ENCODE measurements at places on chromosomes 13 and 19.

GRCh38 chr19:4571305-4571917 lies 11.9 kb upstream of the SEMA6B start:
- DNase-seq: no peak

DNA sequence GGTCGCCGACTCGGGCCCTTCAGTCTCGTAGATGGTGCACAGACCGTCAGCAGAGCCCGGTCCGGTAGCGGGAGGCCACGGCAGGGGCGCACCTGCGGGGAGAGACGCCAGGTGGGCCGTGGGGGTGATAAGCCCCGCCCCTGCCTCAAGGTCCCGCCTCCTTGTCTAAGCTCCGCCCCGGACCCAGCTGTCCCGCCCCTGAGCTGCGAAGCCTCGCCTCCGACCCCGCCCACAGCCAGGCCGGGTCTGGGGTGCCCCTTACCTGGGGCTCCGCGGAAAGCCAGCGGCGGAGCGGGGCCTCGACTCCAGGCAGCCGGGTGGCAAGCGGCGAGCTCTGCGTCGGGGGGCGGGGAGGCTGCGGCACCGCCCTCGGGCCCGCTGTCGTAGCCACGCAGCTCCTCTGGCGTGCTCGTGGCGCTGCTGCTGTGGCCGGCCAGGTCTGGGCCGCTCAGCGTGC lies 4.7 kb downstream of the PRR36 start:
- peak; percentile 49 for DNase-seq

DNA sequence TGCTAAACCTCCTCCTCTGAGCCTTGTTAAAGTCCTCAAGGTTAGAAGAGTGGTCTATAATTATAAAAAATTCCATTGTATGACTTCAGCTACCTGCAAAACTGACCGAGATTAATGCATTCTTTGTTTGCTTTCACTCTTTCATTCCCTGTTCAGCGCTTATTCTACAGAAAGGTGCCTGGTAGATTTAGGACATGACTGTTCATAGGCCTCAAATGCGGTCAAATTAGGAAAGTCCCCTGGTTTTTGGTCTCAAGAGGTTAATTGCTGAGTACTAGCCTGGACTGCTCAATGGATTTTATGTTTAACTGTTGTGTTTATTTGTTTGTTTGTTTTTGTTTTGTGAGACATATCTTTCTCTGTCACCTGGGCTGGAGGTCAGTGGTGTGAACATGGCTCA lies 35.4 kb downstream of the KL start:
- DNase-seq: no peak

DNA sequence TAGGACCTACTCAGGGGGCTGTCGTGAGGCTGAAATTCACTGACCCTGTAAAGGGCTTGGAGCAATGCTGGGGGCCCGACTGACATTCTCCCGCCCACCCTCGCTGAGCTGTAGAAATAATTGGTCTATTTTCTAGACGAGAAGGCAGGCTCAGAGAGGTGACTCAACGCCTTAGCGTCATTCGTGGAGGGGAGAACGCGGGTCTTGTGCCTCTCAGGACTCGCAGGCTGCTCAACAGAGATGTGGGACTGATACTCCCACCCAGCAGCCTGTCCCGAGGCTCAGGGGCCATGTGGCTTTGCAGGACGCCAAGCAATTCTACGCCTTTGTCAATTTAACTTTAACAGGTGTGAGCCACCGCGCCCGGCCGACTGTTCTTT lies 23.6 kb upstream of the ASPDH start:
- no peak for DNase-seq

- no peak for DNase-seq
Observed at GRCh38 chr13:67123165-67123564, 107.0 kb downstream of the PCDH9 start.

- peak; percentile 7 for DNase-seq
Observed at GRCh38 chr19:50567882-50568727, at the start of gene LRRC4B. LRRC4B (minus strand) TSS chr19:50568435; CDS start chr19:50548838, 19,597 bp downstream.

GRCh38 chr13:25691654-25692053 lies 319.9 kb downstream of the ATP8A2 start:
- DNase-seq: no peak

GRCh38 chr13:109642358-109642757 lies 144.0 kb downstream of the IRS2 start:
- DNase-seq: no peak

DNA sequence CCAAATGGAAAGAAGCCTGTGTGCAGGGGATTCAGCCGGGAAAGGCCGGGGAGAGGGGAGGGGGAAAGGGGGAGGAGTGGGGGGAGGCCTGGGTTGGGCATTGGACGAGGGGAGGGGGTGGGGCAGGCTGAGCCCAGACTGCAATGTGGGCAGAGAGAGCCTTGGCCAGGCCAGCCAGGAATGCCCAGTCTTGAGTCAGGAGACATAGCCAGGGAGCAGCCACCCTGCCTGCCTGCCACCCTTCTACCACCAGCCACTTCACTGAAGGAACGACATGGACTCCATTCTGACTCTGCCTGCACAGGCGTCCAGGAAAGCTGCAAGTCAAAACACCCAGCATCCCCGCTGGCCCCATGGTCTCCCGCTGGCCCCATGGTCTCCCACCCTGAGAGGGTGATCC lies 498 bp downstream of the PROZ start:
- DNase-seq: no peak

GRCh38 chr13:48411147-48411794 lies 1.6 kb downstream of the LPAR6 start:
- no peak for DNase-seq

- DNase-seq: no peak
Observed at GRCh38 chr19:44729516-44730033, 18.9 kb upstream of the BCL3 start.

DNA sequence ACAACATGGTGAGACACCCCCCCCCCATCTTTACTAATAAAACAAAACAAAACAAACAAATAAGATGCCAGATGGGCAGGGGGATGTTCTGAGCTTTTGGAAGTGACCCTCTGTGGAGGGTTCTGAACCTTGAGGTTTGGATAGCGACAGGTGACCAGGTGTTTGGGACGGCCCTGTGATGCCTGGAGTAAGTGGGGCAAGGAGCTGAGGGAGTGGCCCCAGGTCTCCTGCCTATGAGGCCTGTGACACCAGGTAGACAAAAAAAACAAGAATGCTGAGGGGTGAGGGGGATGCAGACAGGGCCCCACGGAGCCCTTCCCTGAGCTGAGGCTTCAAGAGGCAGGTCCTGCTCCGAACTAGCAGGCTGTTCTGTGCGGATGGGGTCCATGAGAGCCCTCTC lies 9.2 kb downstream of the ADGRE2 start:
- no peak for DNase-seq

DNA sequence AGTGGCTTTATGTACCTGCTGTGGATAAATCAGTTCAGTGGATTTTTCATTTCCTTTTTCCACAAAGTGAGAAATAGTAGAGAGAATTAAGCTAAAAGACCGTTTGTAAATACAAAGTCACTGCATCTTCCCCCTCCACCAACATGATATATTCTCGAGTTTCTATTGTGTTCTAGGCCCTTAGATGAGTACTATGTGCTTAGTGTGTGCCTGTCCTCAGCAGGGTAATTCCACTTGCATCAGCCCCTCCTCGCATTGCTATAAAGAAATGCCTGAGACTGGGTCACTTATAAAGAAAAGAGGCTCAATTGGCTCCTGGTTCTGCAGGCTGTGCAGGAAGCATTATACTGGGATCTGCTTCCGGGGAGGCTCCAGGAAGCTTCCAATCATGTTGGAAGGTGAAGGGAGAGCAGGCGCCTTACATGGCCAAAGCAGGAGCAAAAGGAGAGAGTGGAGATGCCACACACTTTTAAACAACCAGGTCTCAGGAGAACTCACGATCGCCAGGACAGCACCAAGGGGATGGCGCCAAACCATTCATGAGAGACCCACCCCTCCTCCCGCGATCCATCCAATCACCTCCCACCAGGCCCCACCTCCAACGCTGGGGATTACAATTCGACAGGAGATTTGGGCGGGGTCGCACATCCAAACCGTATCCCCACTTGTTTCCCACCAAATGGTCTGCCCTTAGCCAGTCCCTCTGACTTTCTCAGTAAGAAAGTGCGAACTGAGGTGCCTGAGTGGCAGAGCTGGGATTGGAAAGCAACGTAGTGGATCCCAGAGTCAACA lies 102.3 kb upstream of the ABCC4 start:
- DNase-seq: no peak

DNA sequence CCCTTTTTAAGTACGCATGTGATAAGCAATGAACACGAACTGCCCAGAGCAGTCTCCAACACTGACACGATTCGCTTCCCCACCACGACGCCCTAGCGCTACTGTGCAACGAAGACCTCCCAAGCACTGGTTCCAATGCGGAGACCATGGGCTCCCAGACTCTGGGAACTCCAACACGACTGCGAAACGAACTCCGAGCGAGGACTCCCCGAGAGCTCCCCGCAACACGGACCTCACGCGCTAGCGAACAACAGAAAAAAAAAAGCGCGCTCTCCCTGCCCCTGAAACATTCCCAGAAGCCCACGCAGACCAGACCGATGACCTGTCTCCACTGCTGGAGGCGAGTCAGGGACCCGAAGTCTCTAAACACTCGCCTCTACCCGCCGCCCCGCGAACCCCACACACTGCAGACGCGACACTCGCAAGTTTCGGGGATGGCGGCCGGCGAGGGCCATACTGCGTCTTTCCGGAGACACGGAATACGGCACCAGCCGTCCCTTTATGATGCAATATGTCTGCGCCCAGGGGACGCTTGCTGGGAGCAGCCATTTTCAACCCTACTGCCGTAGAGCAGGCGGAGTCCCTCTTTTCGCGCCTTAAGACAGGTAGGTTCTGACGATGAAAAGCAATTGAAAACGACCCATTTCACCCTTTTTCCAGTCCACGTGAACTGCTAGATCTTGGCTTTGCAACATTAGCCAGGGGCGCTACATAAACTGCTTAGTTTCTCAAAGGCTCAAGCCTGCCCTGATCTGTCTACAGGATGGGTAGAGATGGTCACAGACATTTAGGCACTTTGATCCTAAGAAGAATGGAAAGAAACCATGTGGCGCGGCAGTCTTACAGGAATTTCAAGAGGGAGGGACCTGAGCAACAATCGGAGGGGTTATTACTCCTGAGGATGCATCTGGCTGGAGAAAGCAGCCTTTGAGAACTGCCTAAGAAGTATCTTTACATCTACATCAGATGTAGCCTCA lies at the start of gene ZNF577:
TSS of gene ZNF577 (minus strand) at position 430 of the 977 bp plus-strand sequence. CDS start 7,569 bp downstream, outside the sequence.
- no peak for DNase-seq

GRCh38 chr19:12778017-12778904 lies 2.9 kb upstream of the HOOK2 start:
- DNase-seq: peak; percentile 67

DNA sequence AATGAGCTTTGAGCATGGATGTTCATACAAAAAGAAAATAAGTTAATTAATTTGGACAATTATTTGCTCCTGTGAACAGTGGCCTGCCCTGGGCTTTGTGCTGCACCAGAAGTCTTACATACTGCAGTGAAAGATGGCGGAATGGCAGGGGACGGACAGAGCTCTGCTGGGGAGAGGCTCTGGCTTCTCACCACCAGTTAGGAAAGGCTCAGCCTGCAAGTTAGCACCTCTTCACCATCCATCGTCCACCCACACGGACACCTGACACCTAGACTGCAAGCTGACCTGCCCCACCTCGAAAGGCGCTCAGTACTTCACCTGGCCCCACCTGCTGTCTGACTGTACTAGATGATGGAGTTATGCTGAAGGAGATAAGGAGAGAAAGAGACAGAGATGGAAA lies 203.9 kb upstream of the IRS2 start:
- DNase-seq: no peak

DNA sequence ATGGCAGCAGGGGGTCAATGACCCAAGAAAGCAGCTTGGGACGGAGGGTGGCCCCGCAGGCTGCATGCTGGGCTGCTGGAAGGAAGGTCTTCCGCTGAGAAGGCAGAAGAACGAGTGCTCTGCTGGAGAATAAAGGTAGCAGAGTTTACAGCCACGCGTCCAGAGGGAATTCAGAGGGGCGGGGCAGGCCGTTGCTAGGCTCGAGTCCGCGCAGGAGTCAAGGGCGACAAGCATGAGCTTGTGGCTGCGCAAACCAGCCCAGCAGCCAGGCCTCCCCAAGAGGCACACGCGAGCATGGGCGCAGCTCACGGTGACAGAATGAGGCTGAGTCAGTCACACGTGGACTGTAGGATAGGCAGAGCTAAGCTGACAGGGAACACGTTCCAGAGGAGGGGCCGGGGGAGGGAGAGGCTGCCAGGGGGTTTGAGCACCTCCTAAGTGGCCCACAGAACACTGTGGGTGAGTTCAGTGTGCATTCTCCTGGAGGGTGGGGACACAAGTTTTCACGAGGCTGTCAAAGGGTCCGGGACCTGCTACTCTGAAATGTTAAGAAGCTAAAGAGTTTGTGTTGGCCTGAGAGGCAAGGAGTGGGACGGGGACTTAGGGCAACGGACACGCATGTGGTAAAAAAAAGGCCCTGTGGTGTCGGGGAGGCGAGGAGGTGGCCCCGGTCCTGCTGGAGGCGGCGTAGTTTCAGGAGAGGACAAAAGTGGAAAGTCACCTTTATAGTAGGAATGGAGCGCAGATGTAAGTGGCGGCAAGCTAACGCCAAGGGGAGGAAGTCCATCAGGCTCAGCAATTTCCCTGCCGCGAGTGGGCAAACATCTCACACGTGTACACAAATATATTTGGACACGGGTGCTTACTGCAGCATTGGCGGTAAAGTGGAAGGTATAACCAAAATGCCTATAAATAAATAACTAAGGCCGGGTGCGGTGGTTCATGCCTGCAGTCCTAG lies 17.7 kb downstream of the RFX2 start:
- peak; percentile 43 for DNase-seq

- no peak for DNase-seq
Observed at GRCh38 chr13:72537395-72537780, 190.0 kb downstream of the MZT1 start.

DNA sequence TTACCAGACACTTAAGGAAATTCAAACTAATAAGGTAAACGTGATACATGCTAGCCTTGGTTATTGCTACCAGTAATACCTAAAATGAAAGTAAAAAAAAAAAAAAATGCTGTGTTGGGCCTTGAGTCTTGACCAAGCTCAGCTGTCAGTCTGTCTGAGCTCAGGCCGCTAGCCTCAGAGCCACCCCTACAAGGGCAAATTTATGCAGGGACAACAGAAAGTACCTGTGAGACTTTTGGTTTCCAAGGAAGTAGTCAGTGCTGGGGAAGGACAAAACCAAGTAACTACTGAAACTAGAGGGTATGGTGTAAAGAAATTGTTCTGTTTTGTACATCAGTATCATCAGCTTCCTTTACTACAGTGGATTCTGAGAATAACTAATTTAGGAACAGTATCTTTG lies 134.3 kb upstream of the SLITRK5 start:
- no peak for DNase-seq

DNA sequence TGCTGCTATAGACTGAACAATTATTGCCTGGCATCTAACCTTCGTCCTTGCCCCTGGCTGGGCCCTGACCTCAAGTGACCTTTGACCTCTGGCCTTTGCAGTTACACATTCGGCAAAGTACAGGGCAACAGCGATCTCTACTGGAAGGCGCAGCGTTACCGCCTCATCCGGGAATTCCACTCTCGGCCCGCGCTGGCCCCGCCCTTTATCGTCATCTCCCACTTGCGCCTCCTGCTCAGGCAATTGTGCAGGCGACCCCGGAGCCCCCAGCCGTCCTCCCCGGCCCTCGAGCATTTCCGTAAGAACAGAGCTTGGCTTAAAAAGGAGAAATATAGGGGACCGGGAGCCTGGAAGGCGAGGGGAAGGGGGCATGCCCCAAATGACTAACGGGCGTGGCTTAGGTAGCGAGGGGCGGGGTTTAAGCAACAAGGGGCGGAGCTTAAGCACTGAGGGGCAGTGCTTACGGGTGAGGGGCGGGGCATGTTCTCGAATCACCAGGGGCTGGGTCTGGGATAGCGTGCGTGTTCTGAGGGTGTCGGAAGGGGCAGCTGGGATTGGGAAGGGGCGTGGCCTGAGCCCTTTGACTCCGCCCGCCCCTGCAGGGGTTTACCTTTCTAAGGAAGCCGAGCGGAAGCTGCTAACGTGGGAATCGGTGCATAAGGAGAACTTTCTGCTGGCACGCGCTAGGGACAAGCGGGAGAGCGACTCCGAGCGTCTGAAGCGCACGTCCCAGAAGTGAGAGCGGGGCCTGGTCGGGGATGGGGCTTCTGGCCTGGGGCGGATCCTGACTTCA lies 52.7 kb downstream of the TRPM4 start:
- no peak for DNase-seq

All from HuH-7 (cell line).